Inflammatory macrophage (primary cell): ENCODE measurements at places on chromosomes 2 and 18.

GRCh38 chr2:99928470-99929053 is 213.8 kb downstream of the AFF3 start:
- DNase-seq, result peak; percentile 46

DNA sequence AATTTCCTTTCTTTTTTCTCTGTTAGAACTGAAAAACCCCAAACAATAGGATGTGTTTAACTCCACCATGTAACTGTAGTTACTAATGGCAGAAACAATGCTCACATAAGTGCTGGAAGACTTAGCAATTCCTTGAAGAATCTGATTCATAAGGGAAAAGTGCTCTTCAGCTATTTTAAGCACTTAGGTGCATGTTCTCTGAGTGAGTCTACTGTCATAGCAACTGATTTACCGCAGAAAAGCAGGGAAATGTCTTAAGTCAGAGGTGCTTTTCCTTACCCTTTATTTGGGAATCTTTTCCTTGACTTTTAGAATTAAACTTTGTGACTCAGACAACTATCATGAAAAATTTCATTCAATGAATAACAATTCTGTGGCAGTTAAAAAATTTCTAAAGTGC is 65.4 kb upstream of the NABP1 start:
- DNase-seq, result no peak

DNA sequence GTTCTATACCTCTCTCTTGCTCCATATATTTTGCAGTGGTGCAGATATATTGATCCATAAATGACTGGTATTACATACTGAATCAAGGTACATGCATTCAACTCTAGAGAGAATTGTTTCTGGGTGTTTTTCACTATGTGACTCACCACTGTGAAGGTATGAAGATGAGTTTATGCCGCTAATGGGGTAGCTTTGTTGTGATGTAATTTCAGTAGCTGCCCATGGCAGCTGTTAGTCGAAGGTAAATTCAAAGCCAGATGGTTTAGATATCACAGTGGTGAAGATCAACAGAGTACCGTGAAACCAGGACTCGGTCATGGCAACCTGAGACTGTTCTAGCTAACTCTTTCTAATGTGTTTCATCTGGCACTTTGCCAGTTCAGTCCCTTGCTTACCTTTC is 50.4 kb downstream of the PKP4 start:
- DNase-seq, result no peak

GRCh38 chr2:63056107-63057050 is 5.7 kb downstream of the OTX1 start:
- peak; percentile 24 for DNase-seq

- DNase-seq, result no peak
These were observed 33.1 kb downstream of the EVA1A start for GRCh38 chr2:75527676-75528075.

- no peak for DNase-seq
These were observed 20.8 kb downstream of the CRIM1 start for GRCh38 chr2:36376319-36376765.

- DNase-seq, result no peak
These were observed 105.4 kb downstream of the QPCT start for GRCh38 chr2:37449761-37450296.

GRCh38 chr2:185219981-185220380 is 518.6 kb upstream of the FSIP2 start:
- DNase-seq, result no peak

DNA sequence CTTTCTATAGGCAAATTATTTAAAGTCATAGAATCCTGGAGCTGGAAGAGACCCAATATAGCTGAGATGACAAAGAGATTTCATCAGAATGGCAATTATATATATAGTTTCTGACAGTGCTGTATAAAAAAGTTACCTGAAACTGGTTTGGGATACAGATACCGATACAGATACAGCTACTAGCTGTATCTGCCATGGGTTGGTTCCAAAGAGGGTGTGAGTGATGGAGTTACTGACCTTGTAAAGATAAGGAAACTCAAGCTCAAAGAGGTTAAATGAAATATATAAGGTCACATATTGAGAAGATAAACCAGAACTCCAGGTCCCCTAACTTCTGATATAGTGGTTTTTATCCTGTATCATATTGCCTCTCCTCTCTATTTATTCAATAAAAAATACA is 10.9 kb downstream of the PELI1 start:
- no peak for DNase-seq

DNA sequence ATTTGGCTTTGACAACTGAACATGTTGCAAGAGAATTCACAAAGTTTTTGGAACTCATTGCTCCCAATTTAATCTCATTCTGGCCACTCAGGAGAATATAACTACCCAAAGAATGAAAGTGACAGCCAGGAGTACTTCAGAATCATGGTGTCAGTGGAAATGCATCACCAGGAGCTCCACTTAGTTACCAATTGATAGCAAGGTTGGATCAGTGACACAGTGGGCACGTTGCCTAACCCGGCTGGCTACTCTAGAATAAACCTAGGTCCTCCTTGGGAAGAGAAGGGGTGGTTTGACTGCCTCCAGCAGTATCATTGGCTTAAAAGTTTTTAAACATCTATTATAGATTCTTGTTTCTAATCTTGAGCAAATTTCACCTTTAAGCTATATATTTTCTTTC is 40.0 kb upstream of the LRP1B start:
- DNase-seq, result no peak

GRCh38 chr2:199464606-199465352 is 7.0 kb upstream of the SATB2 start:
- DNase-seq, result no peak
